ENCODE measurements at places on chromosomes 3 and 15.

DNA sequence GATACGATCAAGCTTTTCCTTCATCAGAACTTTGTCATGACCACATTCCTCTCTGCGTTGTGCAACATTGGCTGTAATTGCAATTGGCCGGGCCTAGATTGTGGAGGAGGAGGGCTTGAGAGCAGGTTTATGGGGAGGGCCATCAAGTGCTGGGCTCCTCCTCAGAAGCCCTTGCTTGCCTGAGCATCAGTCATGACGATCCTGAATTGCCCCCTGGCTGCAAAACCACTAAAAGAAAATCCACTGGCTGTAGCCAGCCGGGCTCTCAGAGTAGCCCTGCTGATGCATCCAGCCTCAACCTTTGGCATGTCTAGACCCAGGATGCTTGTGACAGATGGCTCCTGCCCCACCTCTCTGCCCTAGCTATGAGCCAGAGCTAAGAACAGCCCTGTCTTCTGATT, 13.4 kb upstream of the TRH start:
- DNase-seq: no peak

DNA sequence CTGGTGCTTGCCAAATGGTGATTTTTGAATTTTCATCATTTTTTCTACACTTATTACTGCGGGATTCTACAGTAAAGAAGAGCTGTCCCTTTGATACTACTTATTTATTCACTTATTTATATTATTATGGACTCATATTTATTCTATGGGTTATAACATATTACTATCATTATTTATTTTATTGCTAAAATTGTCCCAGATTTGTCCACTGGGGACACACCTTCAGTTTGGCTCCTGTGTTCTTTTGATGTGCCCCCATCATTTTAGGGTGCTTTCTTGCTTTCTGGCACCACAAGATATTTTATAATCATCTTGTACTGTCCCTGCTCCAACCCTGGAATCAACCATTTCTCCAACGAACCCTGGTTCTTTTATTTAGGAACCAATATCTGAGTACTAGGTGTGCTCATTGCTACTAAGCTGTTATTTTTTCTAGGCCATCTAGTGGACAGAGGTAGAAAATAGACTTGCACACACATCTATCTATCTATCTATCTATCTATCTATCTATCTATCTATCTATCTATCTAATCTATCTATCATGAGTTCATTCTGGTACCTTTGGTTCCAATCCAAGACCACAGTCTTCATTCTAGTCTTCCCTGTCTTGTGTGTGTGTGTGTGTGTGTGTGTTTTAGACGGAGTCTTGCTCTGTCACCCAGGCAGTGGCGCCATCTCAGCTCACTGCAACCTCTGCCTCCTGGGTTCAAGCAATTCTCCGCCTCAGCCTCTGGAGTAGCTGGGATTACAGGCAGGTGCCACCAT, 16.0 kb downstream of the SLC22A14 start:
- DNase-seq: no peak

DNA sequence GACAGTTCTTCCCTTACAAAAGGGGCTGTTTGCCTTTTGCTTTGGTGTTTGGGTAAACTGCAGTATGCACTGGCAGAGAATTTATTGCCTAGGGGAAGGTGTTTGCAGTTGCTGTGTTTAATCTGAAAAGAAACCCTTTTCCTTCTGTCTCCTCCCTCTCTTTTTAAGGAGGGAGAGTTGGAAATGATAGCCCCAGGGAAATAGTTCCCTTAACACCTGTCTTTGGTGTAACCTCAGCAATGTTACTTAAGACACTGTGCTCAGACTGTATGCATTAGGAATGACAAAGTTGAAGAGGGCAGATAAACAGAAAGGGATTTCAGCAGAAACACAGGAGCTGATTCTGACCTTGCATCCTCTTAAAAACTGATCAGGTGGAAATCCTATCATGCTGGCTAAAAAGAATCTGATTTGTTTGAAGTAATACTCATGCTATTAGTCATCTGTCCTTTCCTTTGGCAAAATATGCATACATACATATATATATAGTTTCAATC, 125.4 kb downstream of the TP63 start:
- no peak for DNase-seq

DNA sequence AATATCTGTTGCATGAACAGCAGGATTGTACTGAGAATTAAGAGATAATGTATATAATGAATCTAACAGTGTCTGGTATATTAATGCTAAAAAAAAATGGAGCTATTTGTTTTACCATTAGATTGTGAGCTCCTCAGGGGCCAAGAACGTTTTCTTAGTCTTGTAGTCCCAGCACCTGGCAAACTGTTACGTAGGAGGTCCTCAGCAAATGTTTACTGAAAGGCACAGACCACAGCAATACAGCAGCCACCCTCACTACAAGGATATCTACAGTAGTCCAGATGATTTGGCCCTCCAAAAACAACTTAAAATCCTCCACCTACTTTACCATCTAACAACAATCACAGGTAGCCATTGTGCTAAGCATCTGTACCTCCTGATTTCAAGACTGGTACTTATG, 59.7 kb downstream of the MSL2 start:
- DNase-seq: no peak

GRCh38 chr3:151620071-151620470, 113.7 kb upstream of the AADACL2 start:
- DNase-seq: no peak

DNA sequence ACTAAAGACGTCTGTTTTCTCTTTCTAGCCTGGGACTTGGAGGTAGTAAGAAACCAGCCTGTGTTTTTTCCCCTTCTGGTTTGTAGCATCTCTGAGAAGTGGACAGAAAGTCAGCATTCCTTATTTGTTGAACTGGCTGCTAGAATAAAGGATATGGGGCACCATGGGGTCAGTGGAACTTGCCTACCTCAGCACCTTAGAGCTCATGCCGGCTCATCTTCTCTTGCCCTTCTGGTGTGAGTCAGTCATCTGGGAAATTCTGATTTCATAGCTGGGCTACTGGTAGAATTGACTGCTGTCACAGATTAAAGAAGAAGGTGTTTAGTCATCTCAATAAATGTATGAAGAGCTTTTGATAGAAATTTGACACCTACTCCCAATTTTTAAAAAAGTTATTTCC, 202.7 kb upstream of the TOPAZ1 start:
- no peak for DNase-seq

DNA sequence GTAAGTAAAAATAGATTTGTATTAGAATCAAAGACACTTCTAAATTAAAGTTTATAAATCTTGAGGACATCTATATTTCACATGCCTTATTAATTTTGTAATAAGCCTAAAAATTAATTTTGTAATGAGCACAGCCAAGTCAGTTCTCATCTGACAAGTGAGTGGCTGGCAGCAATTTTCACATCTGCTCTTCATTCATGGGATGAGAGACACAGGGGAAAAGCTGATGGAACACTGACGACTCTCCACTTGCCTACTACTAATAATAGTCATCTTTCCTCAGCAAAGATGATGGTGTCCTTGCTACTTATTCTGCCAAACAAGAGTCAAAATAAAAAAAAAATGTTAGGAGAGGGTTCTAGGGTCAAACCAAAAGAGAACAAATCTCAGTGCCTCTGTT, 14.4 kb upstream of the CMSS1 start:
- no peak for DNase-seq

- DNase-seq: no peak
Observed at GRCh38 chr3:170128259-170128976, 53.1 kb downstream of the PHC3 start.

- DNase-seq: no peak
Observed at GRCh38 chr15:52254391-52254790, 41.2 kb downstream of the MYO5C start.

- no peak for DNase-seq
Observed at GRCh38 chr3:46717447-46718231, at the start of gene PRSS50. Gene PRSS50, minus strand, starts transcription at chr3:46717869. Its CDS starts 45 bp downstream, at chr3:46717824.

GRCh38 chr3:179179979-179180759, 32.0 kb downstream of the PIK3CA start:
- no peak for DNase-seq

GRCh38 chr3:48338635-48339034, 5.2 kb upstream of the SPINK8 start:
- DNase-seq: no peak

DNA sequence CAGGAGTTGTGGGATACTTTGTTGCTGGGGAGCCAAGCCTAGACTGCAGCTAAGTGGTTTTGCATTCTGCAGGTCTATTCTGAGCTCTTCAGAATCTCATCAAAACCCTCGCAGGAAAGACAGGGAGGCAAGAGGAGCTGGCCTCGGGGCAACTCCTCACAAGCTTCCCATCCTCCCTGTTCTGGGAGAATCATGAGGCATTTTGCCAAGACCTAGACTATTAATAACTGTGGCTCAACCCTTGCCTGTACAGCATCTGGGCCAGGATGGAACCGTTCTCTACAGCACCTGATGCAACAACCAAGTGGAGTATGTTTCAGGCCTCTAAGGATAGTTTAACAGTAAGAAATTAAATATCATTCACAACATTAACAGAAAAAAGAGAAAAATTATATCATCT, 20.2 kb upstream of the SLC6A20 start:
- no peak for DNase-seq

DNA sequence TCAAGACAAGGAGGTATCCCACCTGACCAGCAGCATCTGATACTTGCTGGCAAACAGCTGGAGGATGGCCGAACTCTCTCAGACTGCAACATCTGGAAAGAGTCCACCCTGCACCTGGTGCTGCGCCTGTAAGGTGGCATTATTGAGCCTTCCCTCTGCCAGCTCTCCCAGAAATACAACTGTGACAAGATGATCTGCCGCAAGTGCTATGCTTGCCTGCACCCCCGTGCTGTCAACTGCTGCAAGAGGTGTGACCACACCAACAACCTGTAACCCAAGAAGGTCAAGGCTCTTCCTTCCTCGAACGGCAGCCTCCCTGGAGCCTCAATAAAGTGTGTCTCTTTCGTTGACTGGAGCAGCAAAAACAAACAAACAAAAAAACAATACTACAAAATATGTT, 2.2 kb upstream of the SLC4A7 start:
- DNase-seq: no peak

GRCh38 chr3:152199102-152199840, 69.5 kb upstream of the MBNL1 start:
- DNase-seq: no peak

GRCh38 chr3:22419261-22419660, 668.3 kb upstream of the ZNF385D start:
- no peak for DNase-seq

GRCh38 chr3:88059380-88060170, 520 bp downstream of the ZNF654 start:
- no peak for DNase-seq

- DNase-seq: no peak
Observed at GRCh38 chr3:16304061-16305010, 39.3 kb downstream of the OXNAD1 start.

- DNase-seq: no peak
Observed at GRCh38 chr3:168585544-168585943, 489.8 kb upstream of the GOLIM4 start.

DNA sequence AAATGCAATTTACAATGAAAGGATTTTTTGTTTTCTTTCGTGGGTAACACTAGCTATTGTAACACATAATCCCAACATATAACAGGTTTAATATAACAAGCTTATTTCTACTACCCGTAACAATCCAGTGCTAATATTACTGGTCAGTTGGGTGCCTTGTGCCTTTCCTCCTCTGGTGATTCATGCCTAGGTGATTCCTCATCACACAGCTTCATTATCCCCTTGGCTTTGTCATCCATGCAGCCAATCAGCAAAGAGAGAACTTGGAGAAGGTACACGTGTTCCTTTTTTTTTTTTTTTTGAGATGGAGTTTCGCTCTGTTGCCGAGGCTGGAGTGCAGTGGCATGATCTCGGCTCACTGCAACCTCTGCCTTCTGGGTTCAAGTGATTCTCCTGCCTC, 30.7 kb downstream of the CHST14 start:
- DNase-seq: no peak

DNA sequence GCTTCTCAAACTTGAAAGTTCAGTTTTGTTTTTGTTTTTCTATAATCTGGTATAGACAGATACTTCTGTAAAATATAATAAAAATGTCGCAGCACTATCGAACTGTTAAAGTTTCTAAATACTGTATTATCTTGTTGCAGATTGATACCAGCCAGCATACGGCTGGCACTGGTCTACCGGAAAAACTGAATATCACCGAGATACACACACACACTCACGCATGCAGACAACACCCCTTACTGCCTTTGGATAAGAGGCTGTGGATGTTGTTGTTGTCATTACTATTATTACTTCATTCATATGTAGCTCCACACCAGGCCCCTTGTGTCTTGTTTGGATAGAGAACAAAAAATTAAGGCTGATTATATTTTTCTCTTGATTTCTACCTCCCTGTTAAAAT, 32.4 kb downstream of the MAP6D1 start:
- DNase-seq: no peak

- no peak for DNase-seq
Observed at GRCh38 chr3:136545664-136546268, 206.4 kb downstream of the STAG1 start.

DNA sequence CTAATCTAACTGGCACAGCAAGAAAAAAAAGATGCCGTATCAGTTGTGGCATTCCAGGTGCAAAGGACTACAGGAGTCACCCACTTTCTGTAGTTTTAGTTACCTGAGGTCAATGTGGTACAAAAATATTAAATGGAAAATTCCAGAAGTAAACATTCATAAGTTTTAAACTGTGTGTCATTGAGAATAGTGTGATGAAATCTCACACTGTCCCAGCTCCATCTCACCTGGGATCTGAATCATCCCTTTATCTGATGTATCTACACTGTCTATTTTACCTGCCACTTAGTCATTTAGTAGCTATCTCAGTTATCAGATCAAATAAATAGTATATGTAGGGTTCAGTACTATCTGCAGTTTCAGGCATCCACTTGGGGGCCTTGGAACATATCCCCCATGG, 26.7 kb downstream of the GBE1 start:
- DNase-seq: no peak

GRCh38 chr15:89361451-89362202, 27.0 kb upstream of the POLG start:
- DNase-seq: no peak

GRCh38 chr3:11721479-11721878, 77.8 kb upstream of the VGLL4 start:
- no peak for DNase-seq

DNA sequence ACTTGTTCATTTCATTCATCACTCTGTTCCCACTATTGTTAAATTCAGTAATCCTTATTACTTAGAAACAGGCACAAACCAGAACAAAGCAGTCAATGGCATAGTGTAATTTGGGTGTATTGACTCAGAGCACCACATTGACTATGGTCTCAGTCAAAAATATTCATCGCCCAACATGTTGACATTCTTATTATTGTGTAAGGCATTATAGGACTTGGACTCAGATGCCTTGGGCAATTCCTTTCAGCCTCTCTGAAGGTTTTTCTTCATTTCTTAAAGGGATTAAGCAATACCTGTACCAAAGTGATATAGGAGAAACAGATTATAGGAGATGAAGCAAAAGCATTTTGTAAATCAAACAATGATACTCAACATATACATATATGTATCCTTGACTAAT, 114.7 kb upstream of the BHLHE40 start:
- DNase-seq: no peak

DNA sequence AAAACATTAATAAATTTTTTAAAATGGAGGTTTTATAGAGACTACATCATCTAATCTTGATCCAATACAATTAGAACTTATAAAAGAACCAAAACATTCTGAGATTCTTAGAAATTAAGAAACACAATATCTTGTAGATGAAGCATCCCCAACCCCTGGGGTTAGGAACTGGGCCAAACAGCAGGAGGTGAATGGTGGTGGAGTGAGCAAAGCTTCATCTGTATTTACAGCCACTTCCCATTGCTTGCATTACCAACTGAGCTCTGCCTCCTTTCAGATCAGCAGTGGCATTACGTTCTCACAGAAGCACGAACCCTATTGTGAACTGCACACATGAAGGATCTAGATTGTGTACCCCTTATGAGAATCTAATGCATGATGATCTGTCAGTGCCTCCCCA, 36.3 kb downstream of the KNL1 start:
- DNase-seq: no peak

GRCh38 chr3:170910542-170910941, 2.1 kb upstream of the EIF5A2 start:
- no peak for DNase-seq

Data from glutamatergic neuron (in vitro differentiated cells).